Lung (tissue), 17 donors: ENCODE measurements at places on chromosomes 4 and X.
A peak's percentile ranks its signal among the peaks of the same experiment; 100 is the strongest.

GRCh38 chr4:25937801-25938200 is 23.8 kb downstream of the SMIM20 start:
- peak; percentile 58 for DNase-seq

- DNase-seq, result no peak
Observed at GRCh38 chrX:15492469-15492868, 664 bp downstream of the PIR start.

DNA sequence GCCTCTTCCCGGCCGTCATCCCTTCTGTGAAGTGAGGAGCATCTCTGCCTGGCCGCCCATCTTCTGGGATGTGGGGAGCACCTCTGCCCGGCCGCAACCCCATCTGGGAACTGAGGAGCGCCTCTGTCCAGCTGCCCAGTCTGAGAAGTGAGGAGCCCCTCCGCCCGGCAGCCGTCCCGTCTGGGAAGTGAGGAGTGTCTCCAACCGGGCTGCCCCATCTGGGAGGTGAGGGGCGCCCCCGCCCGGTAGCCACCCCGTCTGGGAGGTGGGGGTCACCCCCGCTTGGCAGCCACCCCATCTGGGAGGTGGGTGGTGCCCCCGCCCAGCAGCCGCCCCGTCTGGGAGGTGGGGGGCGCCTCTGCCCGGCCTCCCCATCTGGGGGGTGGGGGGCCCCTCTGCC is 142.3 kb downstream of the LAS1L start:
- DNase-seq, result no peak

DNA sequence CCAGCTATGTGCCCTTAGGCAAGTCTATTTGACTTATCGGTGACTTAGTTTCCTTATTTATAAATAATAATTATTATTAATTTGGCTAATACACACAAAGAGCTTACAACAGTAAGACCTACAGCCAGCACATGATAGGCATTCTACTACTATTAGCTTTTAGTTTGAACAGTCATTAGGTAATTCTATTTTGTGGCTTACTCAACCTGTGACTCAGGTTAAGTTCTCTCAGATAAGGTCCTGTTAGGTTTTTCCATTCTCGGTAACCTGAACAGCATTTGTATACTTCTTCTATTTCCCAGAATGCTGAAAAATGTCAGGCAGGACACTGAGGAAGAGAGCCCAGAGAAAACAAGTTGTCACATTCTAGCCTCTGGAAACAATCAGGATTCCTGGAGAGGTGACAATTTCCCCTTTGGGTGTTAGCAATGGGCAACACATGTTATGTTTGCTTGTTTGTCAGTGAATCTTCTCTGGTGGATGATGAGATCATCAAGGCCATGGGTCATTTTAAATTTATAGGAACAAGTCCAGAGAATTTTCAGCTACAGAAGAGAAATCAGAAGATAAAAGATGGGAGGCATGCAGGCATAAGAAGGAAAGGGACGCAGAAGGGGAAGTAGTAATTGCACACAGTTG is 2144.7 kb downstream of the PCDH7 start:
- no peak for DNase-seq

DNA sequence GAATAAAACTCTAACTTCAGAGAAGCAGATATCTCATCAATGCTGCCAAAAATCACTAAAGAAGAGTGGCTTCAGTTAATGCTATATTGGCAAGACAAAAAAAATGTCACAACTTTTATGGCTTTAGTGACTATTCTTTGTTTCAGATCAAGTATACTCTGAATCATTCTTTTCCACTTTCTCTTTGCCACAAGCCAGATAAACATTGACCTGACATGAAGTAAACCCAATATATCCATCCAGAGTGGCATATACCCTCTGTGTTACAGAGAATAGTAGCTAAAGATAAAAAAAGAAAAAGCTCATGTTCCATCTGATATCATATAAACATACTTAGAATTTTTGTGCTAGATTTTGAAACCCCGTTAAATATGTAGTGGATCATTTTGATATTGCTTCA is 206.7 kb upstream of the CNKSR2 start:
- no peak for DNase-seq

- no peak for DNase-seq
Observed at GRCh38 chr4:176287546-176287945, 18.5 kb upstream of the ASB5 start.

GRCh38 chr4:15657366-15657765 is 2.2 kb upstream of the FBXL5 start:
- DNase-seq, result peak; percentile 63

DNA sequence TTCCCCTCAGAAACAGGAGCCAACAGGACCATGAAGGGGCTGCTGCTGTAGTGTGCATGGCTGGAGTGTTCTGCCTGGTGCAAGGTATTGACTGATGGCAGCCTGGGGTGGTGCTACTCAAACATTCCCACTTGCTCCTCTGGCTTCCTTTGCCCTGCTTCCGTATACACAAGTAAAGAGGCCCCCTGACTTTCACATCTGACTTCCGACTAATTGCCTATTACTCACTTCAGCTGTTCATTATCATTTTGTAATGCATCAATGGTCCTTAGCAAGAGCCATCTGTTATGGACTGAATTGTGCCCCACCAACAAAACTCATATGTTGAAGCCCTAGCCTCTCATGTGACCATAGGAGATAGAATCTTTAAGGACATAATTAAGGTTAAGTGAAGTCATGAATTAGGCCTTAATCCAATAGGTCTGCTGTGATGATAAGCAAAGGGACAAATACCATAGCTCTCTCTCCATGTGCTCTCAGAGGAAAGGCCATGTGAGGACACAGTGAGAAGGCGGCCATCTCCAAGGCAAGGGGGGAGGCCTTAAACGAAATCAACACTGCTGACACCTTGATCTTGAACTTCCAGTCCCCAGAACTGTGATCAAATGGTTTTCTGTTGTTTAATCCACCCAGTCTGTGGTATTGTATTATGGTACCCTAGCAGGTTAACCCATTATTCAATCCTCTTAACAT is 122.5 kb upstream of the CLNK start:
- no peak for DNase-seq

DNA sequence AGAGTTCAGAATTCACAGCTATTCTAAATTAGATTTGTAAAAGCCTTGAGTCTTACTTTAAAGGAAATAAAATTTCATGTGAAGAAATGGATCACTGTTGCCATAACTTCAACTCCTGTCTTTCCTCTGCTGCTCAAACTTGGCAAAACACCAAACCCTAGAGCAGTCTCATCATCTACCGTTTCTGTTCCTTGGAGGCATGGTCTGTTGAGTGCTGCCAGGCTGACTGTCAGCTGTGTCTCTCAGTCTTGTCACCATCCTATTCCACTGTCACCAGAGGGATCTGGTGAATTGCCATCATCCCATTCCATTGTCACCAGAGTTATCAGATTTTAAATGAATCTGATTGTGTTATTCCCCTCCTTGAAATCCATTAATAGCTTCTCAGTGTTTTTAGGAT is 55.6 kb downstream of the STIM2 start:
- DNase-seq, result peak; percentile 51

GRCh38 chr4:128359422-128359821 is 71.8 kb upstream of the PGRMC2 start:
- DNase-seq, result no peak

- no peak for DNase-seq
Observed at GRCh38 chr4:6230502-6230785, 30.1 kb upstream of the JAKMIP1 start.

- no peak for DNase-seq
Observed at GRCh38 chrX:11628399-11628798, 37.3 kb downstream of the ARHGAP6 start.

- DNase-seq, result no peak
Observed at GRCh38 chrX:65707151-65707550, 39.7 kb downstream of the MSN start.

DNA sequence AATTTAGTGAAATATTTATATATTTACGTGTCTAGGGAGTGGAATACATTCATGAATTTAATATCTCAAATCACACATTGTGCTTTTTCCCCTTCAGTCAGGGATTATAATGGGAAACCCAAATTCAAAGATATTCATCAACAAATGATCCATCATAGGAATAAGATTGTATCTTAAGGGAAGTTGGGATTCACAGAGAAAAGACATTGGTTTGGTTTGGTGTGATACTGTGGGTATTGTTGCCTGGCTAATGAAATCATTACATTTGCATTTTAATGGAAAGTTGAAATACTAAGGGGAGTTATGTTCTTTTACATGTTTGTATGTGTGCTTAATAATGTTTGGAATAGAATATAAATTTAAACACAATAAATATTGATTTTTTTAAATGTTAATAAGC is 1.7 kb downstream of the TET2 start:
- DNase-seq, result no peak

DNA sequence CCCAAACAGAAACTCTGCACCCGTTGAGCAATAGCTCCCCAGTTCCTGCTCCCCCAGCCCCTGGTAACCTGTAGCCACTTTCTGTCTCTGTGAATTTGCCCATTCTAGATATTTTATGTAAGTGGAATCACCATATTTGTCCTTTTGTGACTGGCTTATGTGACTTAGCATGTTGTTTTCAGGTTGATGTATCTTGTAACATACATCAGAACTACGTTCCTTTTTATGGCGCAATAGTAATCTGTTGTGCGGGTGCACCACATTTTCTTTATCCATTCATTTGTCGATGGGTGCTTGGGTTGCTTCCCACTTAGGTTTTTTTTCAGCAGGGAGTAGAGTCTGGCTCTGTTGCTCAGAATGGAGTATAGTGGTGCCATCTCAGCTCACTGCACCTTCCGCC is 6.6 kb upstream of the PDZD4 start:
- no peak for DNase-seq

- DNase-seq, result no peak
Observed at GRCh38 chr4:182113779-182114178, 129.4 kb upstream of the TENM3 start.

GRCh38 chr4:155445306-155445705 is 68.5 kb upstream of the MAP9 start:
- no peak for DNase-seq

DNA sequence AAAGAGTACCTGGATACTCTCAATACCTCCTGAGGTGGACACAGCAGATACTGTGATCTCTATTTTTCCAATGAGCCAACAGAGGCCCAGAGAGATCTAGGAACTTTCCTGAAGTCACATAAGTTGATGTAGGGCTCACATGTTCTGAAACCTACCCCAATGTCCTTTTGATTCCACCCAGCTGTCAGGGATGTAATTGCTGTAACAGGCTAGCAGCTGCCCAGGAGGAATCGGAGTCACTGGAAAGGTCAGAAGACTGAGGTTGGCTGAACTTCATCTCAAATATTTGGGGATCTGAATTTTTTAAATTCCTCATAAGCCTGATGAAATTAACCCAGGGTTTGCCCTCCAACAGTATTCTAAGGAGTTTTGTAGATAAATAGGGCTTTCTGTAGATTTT is 52.5 kb upstream of the PROM1 start:
- no peak for DNase-seq

DNA sequence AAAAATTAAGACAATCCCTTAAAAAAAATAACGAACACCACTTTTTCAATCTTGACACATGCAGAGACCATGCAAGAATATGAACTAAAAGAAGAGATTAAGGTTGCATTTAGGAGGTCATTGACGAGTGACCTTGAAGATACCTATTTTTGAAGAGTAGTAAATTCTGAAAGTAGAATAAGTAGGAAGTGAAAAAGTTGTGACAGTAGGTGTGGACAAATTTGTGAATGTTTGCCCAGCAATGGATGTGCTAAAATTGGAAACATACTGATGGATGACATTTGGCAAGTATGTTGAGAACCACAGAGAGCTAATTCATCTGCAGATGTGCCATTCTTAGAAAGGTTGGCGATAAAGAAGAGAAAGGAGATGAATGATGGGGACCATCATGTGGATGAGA is 213.7 kb upstream of the VCX3A start:
- no peak for DNase-seq

DNA sequence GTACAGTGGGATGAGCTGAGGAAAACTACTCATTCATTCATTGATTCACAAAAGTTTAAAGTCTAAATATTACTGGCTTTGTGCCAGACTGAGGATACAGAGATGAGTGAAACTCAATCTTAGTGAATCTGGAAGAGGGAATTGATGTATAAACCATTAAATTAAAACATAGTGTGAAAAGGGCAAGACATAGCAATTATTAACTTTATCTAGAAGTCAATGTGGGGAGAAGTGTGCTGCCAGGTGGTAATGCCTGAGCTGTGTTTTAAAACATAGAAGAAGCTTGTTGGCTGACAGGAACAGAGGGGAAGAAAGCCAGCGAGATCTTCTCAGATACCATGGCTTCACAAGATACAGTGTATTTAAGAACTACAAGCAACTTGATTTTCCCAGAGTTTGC is 153.4 kb downstream of the BMPR1B start:
- no peak for DNase-seq

DNA sequence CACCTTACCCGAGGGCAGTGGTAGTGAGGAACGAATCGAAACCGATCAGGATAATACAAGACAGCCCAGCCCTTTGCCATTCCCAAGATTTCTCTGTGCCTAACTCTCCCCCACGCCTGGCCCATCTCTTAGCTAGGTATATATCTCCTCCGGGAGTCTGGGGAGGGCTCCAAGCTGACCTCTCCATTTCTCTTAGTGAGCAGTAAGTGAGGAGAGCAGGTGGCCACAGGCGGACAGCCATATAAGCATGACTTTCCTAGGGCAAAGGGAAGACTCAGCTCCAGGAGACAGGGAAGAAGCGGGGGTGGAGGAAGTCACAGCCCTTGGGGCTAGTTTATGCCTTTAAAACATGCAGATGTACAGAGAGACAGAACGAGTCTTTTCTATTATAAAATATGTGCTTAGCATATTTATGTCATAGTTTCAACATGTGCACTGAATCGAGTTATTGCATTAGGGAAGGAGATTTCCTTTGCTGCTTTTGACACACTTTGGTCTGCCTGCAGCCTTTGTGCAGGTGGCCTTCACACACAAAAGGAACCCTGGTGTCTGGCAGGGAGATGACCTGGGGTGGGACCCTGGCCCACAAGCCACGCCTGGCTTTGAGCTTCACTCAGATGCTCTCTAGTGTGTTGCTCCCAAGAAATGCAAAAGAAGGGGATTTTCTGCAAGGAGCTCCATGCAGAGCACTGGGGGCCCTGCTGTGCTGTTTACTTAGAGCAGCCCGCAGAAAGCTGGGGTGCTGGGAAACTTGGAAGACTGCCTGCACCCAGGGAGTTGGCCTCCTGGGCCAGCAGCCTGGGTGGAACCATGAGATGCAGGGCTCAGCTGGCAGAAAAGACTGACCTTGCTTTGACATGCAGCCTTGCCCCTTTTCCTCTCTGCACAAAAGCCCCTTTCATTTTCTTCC is 613.3 kb downstream of the BCOR start:
- no peak for DNase-seq
